ENCODE measurements at places on chromosomes 6 and 20. TPM values are rescaled to one million over a fixed set of nuclear protein-coding genes. Genes with fewer than 3 reads are reported as not detected.

The OTOR gene
- total RNA-seq, result not detected

DNA sequence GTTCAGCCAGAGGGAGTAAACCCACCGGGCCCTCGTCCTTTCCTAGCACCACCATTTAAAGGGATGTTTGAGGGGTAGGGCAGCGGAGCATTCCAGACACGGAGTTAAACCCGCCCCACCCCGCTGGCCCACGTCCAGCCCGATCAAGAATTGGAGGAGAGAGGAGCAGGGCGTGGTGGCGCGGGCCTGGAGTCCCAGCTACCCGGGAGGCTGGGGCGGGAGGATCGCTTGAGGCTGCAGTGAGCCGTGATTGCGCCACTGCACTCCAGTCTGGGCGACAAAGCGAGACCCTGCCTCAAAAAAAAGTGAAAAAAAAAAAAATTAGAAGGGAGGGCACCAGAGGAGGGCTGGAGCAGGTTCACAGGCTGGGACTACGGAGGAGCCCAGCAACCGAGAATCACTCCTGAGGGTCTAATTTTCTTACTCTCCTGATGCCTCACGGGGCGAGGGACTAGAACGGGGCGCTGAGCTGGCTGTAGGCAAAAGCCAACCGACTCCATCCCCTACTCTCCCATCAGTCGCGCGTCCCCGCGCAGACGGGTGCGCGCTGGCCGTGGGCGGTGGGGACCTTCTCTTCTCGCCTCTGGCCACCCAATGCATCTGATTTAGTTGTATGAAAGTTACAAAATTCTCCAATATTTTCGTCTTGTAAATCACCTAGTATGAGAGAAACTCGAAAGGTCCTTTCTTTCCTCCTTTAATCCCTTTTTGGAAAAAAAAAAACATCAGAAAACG is 6.1 kb upstream of the HSPA1B start:
- peak; percentile 85 for DNase-seq

The SCRT2 gene
- not detected for total RNA-seq

The CCR6 gene
- 5.0 TPM for total RNA-seq

GRCh38 chr6:37517411-37517812 is 17.7 kb upstream of the CCDC167 start:
- DNase-seq, result no peak

The OOEP gene
- total RNA-seq, result not detected

- DNase-seq, result peak; percentile 78
Measured at GRCh38 chr6:170291271-170292110, 613 bp upstream of the DLL1 start.

The ZBTB2 gene
- total RNA-seq, result 7.3 TPM

DNA sequence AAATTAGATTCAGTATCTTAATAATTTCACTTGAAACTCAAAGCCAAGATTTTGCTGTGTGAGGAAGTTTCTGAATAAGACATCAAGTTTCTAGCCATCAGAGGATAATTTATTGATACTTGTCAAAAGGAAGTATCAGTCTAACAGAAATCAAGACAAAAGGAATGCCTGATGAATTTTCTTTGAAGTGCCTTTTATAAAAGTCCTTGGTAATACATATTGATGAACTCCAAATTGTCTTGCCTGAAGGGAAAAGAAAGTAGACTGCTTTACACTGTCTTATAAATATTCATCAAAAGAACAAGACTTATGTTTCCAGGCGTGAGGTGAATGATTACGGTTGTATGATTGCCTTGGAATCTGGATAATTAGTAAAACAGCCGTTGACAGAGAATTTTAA is 986.0 kb upstream of the MAP3K7 start:
- DNase-seq, result no peak

- no peak for DNase-seq
Measured at GRCh38 chr6:54194067-54194466, 82.8 kb downstream of the MLIP start.

DNA sequence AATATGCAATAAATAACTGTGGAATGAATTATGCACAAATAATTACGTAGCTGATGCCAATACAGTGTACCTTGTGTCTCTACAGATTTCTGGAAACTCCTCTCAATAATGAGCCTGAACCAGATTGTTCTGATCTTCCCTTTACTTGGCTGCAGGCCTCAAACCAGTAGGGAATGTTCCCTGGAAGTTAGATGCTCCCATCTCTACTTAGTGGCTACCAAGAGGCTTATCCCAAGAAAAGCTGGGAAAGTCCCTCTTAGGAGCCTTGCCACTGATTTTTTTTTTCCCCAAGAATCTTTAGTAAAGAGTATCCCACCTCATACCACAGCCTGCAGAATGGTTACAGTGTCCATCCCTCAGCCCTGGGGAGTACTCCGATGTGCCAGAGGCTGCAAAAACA is 702.1 kb downstream of the RFPL4B start:
- DNase-seq, result no peak

DNA sequence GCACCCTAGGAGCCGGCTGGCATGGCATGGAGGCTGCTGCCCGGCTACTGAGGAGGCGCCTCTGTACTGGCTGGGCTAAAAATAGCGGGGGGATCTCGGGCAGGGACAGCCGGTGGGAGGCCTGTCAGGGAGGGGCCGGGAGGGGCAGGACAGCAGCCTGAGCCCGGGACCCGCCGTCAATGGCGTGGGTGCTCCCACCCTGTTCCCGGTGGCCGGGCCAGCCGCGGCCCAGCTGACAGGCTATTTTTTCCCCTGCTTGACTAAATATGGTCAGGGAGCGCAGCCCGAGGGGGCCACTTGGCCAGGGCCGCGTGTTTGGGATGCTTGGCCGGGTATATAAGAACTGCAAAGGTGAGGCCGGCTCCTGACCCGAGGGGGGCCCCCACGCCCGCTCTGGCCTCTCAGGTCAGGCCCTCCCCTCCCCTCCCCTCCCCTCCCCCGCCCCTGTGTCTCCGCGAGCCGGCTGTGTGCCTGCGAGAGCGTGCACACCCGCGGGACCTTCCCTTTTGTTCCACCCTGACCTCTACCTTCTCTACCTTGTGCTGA is 74.4 kb upstream of the GATA5 start:
- DNase-seq, result no peak

GRCh38 chr20:2889797-2890196 is 16.5 kb downstream of the PTPRA start:
- DNase-seq, result no peak

All from Peyer's patch (tissue), 4 donors.